ENCODE measurements at places on chromosomes 16 and 17.
A peak's percentile ranks its signal among the peaks of the same experiment; 100 is the strongest.

DNA sequence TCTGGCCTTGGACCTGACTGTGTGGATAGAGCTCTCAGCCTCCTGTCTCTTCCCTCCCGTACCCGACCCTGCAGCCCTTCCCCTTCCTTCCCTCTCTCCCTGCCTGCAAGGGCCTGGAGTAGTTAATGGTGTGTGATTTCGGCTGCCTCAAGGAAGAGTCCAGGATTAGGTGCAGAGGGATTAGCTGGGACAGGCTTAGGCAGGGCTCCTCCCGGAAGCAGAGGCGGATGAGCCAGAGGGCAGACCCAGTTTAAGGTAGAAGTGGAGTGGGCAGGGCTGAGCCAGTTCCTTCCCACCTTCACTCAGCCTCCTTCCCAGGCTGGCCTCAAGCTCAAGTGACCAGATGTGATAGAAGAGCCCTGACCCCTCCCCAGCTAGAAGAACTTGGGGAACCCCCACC lies 16.8 kb downstream of the GUCY2D start:
- H3K4me1 ChIP-seq, result peaks cover 7% of the 10 kb centered on the region
- peaks cover 11% of the 10 kb centered on the region for H3K27me3 ChIP-seq
- no peak overlapping the region for H3K4me3 ChIP-seq
- no peaks in the 10 kb centered on the region for H3K36me3 ChIP-seq
- H3K27ac ChIP-seq, result no peak overlapping the region
- peak; percentile 49 for DNase-seq

DNA sequence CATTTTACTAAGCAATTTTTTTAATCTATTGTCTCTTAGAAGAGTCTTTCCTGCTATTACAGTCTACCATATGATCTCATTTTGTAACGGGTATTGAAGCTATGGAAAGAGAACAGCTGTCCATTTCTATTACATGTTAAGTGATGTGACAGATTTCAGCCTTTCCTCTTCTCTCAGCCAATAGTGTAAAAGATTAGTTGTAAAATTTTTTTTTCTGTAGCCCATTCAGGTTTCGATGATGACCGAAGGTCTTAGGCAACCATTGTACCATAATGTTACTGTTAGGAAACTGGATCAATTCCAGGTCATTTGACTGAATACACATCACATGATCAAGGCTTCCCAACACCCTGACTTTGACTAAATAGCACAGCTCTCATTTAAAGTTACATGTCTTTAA lies 147.6 kb upstream of the HLF start:
- no peaks in the 10 kb centered on the region for H3K4me1 ChIP-seq
- no peak overlapping the region for H3K4me3 ChIP-seq
- DNase-seq, result no peak
- H3K27me3 ChIP-seq, result no peaks in the 10 kb centered on the region
- H3K36me3 ChIP-seq, result no peaks in the 10 kb centered on the region

GRCh38 chr17:64443086-64443760 lies 5.7 kb upstream of the MILR1 start:
- no peak overlapping the region for H3K4me3 ChIP-seq
- H3K36me3 ChIP-seq, result no peaks in the 10 kb centered on the region
- no peak overlapping the region for H3K27ac ChIP-seq
- no peaks in the 10 kb centered on the region for H3K4me1 ChIP-seq
- DNase-seq, result no peak

GRCh38 chr17:58335061-58335731 lies 6.6 kb upstream of the TSPOAP1 start:
- H3K4me1 ChIP-seq, result no peaks in the 10 kb centered on the region
- no peaks in the 10 kb centered on the region for H3K27me3 ChIP-seq
- H3K4me3 ChIP-seq, result no peak overlapping the region
- no peak overlapping the region for H3K27ac ChIP-seq
- no peaks in the 10 kb centered on the region for H3K36me3 ChIP-seq
